ENCODE measurements at places on chromosomes 5 and 9.

GRCh38 chr9:20189871-20190270 is 401.0 kb upstream of the SLC24A2 start:
- ATAC-seq = no peak

DNA sequence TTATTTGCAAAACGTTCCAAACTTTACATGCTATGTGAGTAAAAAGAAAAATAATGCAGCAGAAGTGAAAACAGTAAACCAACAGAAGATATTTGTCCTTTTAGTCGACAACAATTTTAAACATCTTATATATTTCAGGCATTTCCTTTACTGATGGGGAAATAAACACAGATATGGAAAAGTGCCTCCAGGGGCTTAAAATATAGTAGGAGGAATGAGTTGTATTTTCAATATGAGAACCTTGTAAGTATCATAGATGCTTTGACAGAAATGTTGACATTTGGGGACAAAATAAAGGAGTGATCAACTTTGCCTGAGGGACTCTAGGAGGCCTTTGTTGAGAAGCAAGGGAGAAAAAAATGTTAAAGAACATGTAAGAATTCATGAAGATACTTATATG is 1043.5 kb downstream of the CDH12 start:
- ATAC-seq = no peak

GRCh38 chr5:67971223-67971830 is 244.2 kb upstream of the PIK3R1 start:
- ATAC-seq = no peak

- no peak for ATAC-seq
These were observed 122.0 kb downstream of the WDR70 start for GRCh38 chr5:37501152-37501551.

- no peak for ATAC-seq
These were observed 1.2 kb upstream of the RFK start for GRCh38 chr9:76395381-76395780.

- no peak for ATAC-seq
These were observed 9.2 kb downstream of the CNTFR start for GRCh38 chr9:34580358-34580757.

DNA sequence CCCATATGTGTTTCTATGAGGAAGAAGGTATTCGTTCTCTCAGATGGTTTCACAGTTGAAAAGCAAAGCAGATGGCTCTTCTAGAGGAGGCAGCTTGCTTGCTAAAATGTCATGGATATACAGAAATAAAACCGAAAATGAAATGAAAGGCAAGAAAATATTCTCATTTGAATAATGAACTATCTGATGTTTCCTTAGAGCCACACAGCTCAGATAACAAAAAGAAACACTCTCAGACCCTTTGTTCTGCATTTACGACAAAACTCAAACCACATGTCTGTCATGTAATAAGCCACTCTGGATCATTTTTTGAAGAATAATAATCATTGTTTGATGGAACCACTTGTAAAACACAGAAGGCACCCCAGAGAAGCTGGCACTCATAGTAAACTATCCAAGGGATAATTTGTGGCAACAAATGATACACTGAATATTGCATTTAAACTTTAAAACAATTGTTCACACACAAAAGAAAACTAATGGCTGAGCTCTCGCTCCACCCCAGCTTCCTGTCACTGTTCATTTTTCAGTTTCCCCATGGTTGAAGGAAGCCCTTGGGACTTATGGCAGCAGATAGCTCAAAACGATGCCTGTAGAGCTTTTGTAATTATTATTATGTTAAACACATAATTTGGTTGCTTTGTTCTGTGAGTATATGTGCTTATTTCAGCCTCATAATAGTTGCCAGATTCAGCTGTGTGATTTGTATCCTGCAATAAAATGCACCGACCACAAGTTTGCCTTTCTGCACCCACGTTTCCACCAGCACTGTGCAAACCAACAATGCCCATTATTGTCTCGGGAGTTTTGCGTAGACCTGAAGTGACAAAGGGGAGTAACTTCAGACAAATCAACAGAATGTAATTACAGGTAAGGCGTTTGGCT is 256.0 kb downstream of the TMEM167A start:
- ATAC-seq = peak; percentile 10

GRCh38 chr5:82365026-82365425 is 86.9 kb upstream of the RPS23 start:
- ATAC-seq = no peak

- no peak for ATAC-seq
These were observed 372.8 kb downstream of the PLK2 start for GRCh38 chr5:58087123-58087522.

DNA sequence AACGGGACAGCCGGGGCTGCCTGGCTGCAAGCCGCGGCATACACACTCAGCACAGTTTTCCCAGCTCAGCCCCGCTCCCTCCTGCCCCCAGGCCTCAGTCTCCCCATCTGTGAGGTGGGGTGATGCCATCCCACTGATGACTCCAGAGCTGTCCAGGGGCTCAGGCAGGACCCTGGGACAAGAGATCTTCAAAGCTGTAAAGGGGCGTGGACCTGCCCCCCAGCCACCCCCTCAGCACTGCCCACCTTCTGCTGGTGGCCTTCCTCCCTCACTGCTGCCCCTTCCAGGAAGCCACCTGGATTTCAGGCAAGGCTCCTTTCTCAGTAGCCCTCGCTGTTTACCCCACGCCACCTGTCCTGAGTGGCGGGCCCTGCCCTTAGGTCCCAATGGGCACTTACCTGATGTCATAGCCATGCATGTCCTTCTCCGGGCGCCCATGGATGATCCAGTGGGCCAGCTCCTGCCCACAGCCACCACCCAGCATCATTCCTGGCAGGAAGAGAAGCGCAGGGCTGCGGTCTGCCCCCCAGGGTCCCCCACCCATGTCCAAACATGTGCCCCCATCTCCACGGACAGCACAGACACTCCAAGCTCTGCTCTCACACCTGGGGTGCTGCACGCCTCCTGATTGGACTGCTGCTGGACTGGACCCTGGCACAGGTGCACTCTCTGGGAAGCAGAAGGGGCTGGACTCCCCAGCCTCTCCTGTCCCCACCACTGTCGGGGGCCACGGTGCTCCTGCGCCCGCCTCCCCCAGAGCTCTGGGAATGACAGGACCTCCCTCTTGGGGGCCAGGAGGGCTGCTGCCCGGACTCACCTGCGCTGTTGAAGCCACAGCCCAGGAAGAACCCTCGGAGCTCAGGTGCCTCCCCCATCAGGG is 25.7 kb downstream of the SARDH start:
- ATAC-seq = no peak

GRCh38 chr5:34610546-34610945 is 45.6 kb upstream of the RAI14 start:
- ATAC-seq = no peak

- no peak for ATAC-seq
These were observed 22.2 kb upstream of the GNPDA1 start for GRCh38 chr5:142034994-142035393.

- no peak for ATAC-seq
These were observed 29.5 kb downstream of the GDNF start for GRCh38 chr5:37810311-37810710.

DNA sequence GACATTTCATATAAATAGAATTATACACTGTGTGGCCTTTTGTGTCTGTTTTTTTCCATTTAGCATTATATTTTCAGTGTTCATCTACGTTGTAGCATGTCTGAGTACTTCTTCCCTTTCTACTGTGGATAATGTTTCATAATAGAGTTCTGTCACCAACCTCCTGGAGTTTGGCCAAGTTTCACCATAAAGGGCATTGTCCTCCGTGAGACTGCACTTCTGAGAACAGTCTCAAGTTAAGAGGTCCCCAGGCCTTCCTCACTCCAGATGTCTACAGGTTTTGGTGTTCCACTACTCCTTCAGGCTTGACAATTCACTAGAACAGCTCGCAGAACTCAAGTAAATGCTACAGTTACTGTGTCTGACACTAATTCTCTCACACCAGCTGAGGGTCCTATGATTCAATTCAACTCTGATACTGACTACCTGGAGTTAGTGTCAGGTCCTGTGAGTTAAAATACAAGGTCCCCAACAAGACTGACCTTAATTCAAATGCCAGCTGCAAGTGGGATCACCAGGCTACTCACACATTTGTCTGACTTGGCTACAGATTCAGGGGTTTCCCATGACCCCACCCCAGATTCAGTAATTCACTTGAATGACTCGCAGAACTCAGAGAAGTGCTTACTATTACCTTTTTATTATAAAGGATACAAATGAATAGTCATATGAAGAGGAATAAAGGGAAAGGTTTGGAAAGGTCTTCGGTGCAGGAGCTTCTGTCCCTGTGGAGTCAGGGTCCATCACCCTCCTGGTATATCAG is 31.1 kb downstream of the SLC35A4 start:
- no peak for ATAC-seq

DNA sequence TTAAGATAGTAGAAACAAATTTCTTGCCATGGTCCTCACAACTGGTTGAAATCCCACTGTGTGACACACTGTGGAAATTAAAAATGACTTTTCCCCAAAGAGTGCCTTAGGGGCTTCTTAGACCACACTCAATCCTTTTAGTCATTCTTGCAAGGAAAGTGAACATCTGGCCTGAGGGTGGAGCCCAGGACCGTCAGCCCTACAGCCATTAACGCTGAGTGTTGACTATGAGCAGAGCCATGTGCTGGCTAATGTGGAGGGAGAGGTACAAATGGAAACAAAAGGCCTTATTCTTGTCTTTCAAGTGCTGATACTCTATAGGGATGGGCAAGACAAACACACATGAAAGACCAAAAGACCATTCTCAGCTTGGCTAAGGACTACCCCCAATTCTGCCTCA is 456.5 kb downstream of the ZSWIM6 start:
- ATAC-seq = no peak

DNA sequence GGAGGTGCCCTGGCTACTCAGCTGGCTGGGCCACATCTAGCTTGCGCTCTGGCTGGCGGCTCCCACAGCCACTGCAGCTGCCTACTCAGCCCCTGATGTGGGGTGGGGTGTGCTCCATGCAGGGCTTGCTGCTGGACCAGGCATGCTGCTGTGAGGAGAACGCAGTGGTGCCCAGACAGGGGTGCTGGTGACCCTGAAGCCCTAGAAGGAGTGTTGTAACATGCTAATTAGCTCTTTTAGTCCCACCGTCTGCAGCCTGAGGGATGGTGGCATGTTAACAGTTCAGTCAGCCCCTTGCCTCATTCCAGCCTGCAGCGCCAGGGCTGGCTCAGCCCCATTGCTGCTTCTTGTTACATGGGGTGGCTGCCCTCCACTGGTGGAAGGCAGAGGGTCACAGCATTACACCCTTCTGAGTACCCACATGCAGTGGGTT is 642.3 kb downstream of the DMRTA1 start:
- ATAC-seq = no peak

- no peak for ATAC-seq
These were observed 76.0 kb downstream of the DAB2IP start for GRCh38 chr9:121727295-121728020.

DNA sequence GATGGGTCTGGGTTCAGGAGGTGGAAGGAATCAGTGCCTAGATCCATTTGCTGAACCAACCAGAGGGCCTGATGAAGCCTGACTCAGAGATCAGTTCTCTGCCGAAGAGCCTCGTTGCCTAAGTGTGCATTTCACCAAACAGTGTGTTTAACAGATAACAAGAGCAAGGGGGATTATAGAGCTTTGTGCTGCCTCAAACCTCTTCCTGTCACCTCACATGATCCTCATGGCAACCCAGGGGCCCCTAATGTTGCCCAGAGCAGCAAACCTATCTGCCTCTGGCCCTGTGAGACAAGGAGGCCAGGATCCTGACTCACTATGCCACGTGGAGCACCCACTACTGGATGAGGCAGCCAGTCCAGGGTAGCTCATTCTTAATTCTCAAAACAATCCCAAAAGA is 66.3 kb upstream of the EPB41L4B start:
- no peak for ATAC-seq

- no peak for ATAC-seq
These were observed 359 bp downstream of the PRELID1 start for GRCh38 chr5:177303925-177304391.

- no peak for ATAC-seq
These were observed 125.9 kb downstream of the KCNIP1 start for GRCh38 chr5:170629566-170630175.

DNA sequence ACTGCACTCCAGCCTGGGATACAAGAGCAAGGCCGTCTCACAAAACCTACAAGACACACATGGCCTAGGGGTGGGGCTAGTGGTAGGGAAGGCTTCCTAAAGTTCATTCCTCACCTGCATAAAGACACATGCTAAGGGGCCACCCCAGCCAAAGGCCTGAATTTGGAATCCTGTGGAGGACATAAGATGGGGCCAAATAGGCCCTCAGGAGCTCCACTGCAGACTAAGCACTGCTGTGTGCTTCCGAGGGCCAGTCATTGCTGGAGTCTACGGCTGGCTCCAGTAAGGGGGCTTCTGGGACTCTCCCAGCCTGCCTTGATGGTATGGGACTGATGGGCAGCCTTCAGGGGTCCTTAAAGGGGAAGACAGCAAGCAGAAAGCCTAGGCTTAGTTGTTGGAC is 5.7 kb downstream of the NOP16 start:
- no peak for ATAC-seq

GRCh38 chr9:8168916-8169438 is 369.4 kb upstream of the DMAC1 start:
- no peak for ATAC-seq

- ATAC-seq = no peak
These were observed 3.1 kb downstream of the FAM163B start for GRCh38 chr9:133605856-133606707.

DNA sequence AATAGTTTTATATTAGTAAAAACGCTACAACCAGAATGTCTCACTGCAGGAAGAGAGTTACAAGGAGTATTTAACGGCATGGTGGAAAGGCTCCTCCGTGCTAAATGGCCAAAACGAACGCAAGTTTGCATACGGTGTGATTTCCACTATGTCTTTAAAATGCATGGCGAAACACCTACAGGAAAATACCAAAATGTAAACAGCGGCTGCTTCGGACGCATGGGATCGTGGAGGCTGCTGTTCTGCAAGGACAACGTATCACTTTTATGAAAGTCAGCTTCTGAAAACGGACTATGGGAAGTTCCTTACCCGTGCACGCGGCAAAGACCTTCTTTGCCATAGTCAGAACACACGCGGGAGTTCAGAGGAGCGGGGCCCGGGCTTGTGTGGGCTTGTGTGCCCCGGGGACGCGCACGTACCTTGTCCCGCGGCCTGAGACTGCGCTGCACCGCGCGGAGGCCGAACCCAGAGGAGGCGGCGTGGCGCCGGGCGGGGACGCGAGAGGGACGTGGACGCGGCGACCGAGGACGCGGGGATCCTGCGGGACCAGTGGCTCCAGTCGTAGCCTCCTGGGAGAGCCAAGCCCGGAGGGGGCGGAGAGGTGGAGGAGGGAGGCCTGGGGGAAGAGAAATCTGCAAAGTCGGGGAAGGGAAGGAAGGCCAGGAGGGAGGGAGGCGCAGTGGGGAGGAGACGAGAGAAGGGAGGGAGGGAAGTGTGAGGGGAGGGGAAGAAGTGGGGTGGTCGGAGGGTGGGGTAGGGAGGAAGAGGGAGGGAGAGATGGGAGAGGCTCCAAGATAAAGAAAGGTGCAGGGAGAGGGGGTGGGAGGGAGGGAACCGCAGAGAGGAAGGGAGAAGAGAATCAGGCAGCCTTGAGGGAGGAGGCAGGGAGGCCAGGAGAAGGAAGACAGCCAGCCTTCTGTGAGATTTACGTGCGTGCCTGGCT is at the start of gene CMBL:
TSS of gene CMBL (minus strand) at position 697 of the 943 bp plus-strand sequence. CDS start 17,140 bp downstream, outside the sequence.
- ATAC-seq = peak; percentile 45

DNA sequence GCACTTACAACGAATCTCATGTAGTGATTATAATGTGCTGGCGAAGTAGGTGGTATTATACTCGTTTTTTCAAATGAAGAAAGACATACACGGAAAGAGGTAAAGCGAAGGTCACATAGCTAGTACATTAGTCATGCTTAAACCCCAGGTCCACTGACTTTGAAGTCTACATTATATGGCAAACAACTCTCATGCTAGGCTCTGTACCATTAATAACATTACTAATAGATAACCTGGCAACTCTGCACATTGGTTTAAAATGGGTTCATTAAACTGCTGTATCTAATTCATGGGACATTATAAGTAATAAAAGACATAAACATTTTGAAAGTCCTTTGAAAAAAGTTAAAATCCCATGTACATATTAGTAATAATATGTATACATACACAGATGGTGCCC is 21.2 kb downstream of the FYB1 start:
- ATAC-seq = peak; percentile 66

Measured in activated CD4-positive, CD25-positive, alpha-beta regulatory T cell treated with anti-CD3 and anti-CD28 coated beads, Interleukin-2, amount 50 U/mL, for 24 hours (primary cell).